NCI-H2171 (cell line): ENCODE measurements at places on chromosomes 12 and 14.

DNA sequence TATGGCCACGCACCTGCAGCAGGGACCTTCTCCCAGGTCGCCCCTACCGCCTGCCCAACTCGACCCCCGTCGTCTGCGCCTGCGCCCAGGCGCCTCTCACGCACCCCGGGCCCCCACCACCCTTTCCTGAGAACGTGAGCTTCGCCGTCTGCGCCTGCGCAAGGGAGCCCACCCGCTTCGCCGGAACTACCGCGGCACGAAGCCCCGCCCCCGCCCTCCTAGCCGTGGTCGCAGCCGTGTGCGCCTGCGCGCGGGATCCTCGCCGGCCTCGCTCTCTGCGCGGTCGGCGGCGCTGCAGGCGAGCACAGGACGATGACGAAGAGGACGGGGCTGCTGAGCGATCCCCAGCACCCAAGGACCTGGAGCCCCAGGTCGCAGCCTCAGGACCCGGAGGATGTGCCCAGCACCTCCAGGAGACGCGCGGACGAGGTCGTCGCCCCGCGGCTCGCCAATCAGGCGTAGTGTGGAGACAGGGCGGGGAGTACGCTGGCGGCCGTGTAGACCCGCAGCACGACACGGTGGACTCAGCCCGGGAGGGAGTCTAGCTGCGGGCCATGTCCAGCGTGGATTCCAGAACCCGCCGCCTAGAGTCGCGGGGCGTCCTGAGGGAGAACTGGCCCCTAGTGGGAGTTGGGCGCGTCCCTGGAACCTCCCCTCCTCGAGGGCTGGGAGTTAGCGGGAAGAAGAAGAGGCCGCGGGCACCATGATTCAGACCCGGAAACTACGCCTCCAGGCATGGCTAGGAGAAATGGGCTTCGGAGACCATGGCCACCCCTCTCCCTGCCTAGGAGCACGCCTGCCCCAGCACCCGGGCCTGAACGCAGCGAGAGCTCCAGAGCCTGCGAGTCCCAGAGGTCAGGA is 1120.8 kb upstream of the TMEM132C start:
- DNase-seq, result no peak

- no peak for DNase-seq
These were observed 4.4 kb downstream of the SERPINA11 start for GRCh38 chr14:94448071-94448808.

- no peak for DNase-seq
These were observed 326.8 kb downstream of the SYT1 start for GRCh38 chr12:79191391-79191790.

DNA sequence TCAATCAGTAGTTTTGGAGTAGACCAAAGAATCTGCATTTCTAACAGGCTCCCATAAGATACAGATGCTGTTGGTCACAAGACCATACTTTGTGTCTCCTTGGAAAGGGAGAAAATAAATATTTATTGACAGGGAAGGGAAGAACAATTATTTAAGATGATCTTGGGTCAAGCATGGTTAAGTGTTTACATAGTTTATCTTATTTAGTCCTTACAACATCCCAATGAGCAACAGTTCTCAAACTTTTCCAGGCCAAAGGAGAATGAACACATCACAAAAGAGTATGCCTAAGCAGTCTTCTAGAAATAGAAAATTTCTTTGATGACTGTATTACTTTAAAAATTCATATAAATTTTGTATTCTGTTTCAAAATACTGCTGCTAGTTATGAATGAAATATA is 8.8 kb downstream of the LPCAT3 start:
- DNase-seq, result no peak

- no peak for DNase-seq
These were observed 58.3 kb downstream of the CAND1 start for GRCh38 chr12:67327466-67327865.

- DNase-seq, result no peak
These were observed 441.1 kb downstream of the ETNK1 start for GRCh38 chr12:23066095-23066494.

DNA sequence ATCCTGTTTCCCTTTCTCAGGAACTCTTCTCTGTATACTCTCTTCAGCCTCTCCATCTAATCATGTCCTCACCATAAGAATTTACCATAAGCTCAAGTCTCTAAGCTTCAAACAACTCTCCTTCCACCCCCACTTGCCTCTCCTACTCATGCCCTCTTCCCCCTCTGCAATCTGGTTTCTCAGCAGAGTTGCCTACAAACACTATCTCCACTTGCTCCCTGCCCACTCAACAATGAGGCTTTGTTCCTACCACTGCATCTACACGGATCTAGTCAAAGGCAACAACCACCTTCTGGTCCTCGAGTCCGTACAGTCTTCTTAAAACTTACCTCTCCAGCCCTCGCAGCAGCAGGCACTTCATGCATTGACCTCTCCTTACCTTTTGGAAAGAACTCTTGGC is 17.2 kb upstream of the FBLN5 start:
- DNase-seq, result no peak

DNA sequence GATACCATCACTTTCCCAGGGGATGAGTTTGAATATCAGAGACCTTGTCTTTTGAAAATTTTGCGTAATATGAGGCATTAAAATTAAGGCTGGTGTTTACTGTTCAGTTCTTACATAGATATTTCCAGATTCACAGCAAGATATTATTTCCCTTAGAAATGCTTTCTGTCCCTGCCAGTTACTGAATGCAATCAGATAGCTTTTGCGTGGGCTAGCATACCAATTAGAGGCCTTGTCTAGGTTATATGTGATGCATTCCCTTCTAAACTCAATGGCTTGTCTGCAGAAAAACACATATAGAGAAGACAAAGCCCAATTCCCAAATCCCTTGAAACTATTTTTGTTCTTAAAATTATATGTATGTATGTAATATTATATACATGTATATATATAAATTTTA is 167.8 kb downstream of the RMST start:
- DNase-seq, result no peak

- no peak for DNase-seq
These were observed 888.1 kb downstream of the TMEM121 start for GRCh38 chr14:106414464-106414863.

- no peak for DNase-seq
These were observed 464.5 kb downstream of the EGLN3 start for GRCh38 chr14:33486332-33486890.

- DNase-seq, result peak; percentile 64
These were observed 70.1 kb downstream of the PHETA1 start for GRCh38 chr12:111298582-111299436.

GRCh38 chr14:24188251-24189058 is at the start of gene IPO4:
TSS of gene IPO4 (minus strand) at chr14:24188816. CDS start at chr14:24188787, 29 bp downstream.
- peak; percentile 96 for DNase-seq

DNA sequence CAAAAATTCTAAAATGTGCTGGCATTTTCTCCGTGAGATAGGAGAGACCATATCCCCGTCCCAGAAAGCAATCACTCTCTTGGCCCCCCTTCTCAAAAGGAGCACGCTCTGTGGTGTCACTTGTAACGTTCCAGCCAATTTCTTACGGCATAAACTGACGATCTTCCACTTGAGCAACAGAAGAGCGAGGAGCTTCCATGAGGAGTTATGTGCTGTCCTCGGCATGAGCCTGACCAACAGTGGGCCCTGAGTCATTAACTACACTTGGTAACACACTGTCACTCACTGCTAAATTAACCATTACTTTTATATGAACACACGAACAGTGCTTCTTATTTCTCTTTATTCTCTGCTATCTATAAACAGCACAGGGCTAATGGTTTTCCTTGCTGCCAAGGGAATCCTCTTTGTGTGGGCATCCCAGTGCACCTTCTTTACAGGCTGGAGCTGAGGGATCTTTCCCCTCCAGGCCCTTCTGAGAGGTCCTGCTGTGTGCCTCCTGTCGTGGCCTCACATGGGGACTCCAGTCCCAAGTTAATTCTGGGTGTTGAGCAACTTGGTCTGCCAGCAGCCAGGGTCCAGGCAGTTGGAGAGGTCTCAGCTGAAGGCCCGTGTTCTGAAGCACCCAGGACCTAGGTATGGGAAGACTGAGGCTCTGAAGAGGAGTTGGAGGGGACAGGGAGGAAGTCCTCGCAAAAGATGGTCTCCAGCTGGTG is 9.4 kb downstream of the SLC6A13 start:
- no peak for DNase-seq

GRCh38 chr12:94123127-94123526 is 25.2 kb upstream of the PLXNC1 start:
- DNase-seq, result no peak

DNA sequence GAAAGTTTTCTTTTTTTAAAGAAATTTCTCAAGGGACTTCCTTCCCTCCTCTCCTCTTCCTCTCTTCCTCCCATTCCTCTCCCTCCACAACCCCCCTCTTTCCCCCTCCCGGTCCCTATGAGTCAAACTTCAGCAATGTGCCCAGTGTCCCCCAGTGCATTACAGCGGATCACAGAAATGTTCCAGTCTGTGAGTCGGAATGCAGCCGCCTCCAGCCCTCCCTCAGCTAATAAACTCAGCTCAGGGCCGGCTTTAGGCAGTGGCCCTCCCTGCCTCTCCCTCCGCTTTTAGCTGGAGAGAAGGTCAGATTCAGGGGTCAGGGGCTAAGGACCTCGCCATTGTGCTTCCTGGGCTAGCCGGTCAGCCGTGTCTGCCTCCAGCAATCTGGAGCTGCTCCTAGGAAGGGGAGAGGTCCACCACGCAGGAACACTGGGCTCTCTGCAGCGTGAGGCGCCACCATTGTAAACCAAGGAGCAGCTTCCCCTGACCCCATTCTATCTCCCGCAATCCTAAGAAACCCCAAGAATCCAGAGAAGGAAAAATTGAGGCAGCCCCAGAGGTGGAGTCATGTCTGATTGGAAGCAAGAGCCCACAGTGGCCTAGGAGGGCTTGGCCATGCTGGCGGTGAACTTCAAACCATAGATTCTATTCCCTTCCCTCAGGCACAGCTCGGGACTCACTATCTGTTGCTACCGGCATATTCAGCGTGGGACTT is 1.1 kb upstream of the HDAC7 start:
- no peak for DNase-seq

DNA sequence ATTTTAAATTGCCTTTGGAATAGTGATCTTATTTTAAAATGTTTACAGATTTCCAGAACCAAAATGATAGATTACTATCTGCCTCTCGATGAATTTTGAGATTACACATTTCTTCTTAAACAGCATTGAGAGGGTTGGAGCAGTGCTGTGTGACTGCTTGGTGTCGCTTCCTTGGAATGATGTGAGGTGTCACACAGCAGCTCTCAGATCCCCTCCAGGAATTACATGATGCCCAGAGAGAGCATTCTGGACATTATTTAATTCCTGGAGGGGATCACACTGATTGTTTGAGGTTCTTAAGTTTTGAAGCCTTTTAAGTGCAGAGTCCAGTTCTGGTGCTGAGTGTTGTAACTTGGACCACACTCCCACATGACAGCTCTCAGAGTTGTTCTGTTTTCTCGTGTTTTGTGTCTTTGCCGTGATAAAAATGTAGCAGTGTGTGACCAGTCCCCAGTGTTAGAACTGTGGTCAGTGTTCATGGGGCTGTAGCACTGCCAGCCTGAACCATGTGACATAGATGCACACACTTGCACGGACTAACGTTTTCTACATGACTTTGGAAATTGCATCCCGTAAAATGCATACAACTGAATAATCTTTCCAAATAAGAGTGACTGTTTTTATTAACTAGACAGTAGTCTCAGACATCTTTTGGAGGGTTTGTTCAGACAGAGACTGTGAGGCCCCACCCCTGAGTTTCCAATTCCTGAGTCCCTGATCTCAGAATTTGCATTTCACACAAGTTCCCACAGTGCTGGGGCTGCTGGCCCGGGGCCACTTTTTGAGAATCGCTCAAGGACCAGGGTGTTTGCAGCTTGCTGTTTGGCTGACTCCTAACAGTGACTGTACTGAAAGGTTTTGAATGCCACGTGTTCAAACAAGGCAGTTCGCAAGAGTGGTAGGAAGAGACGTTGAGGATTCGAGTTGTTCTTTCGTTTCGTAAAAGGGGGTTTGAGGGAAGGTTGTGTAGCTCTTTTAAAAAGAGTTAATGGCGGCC is 26.0 kb downstream of the XRCC3 start:
- DNase-seq, result no peak

GRCh38 chr12:125633686-125634085 is 568.5 kb downstream of the AACS start:
- no peak for DNase-seq
